ENCODE measurements at places on chromosomes 1 and 21. TPM values are rescaled to one million over a fixed set of nuclear protein-coding genes. Genes with fewer than 3 reads are reported as not detected.

Gene UBIAD1
- 31.3 TPM for total RNA-seq

Gene MEGF6
- 10.0 TPM for total RNA-seq

Gene REN
- not detected for total RNA-seq

Gene OR10J5
- total RNA-seq, result not detected

Gene ACAP3
- total RNA-seq, result 67.7 TPM

Gene RCAN3
- 61.0 TPM for total RNA-seq

Gene NPHS2
- not detected for total RNA-seq

Gene LDLRAD1
- total RNA-seq, result not detected

Gene OR1C1
- total RNA-seq, result not detected

Measured in T-helper 2 cell treated with Interferon-gamma antibody and Interleukin-4, amounts not matched to agents 100 ng/mL and 5 ng/mL, for 36 hours (primary cell).